CD4-positive, alpha-beta memory T cell (primary cell): ENCODE measurements at places on chromosomes 12 and 14.

DNA sequence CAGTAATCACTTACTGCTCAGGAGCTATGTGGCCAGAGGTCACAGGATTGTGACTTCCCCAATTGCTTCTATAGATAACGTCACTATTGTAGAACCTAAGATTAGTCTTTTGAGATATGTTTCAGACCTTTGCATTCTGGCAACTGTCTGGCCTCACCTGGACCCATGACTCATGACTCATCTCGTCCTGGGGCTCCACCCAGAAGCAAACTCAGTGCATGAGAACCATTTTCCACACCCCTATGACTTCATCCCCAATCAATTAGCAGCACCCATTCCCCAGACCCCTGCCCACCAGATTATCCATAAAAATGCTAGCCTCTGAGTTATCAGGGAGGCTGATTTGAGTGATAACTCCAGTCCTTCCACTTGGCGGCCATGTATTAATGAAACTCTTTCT, 186.9 kb downstream of the EMP1 start:
- DNase-seq: no peak

- no peak for DNase-seq
Observed at GRCh38 chr14:35254736-35255135, 37.4 kb upstream of the PSMA6 start.

DNA sequence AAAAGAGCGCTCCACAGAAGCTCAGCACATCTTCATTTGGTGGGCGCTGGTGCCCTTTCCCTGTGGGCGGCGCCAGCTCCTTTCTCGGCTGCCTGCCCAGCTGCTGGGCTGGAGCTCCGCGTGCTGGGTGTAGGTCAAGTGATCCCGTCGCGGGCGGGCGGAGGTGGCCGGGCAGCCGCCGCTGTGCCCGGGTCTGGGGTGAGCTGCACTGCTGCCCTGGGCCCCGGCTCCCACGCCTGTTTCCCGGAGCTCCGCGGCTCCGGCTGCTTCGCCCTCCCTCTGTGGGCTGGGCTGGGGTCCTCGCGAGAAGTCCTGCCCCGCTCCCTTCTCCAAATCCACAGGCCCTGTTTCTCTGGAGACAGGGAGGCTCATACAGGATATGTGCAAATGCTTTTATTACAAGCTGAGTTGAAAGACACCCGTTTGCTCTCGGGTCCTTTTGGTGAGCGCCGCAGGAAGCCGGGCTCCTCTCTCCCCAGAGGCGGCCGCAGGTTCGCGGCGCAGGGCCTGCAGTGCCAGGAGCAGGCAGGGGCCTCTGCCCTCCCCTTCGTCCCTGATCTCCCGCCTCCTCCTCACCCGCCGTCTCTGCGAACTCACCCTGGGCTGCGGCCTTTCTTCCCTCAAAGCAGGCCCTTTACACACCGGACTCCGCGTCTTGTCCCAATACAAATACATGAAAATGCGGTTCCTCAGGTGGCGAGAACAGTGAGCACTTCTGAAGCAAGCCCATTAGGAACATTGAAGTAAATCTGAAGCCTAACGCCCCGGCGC, 67.8 kb upstream of the CAPRIN2 start:
- DNase-seq: peak; percentile 37

- DNase-seq: no peak
Observed at GRCh38 chr14:71107921-71108320, 200.7 kb downstream of the PCNX1 start.

DNA sequence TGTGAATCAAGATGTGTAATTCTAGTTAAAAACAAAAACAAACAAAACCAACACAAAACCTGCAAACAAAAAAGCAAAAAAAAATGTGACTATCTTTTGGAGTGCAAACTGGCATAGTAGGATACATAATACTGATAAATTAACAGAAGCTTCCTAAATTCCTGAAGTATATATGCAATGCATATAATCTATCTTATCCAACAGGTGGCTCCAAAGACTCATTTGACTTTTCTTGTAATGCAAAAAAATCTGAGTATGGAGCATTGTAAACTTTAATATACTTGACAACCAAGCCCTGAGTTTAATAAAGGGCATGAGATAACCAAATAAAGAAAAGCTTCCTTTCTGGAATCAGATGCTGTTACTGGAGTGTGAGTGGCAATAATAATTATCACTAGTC, 1003.6 kb downstream of the FSCB start:
- no peak for DNase-seq

GRCh38 chr12:53376747-53377146, 3.2 kb upstream of the SP1 start:
- no peak for DNase-seq

DNA sequence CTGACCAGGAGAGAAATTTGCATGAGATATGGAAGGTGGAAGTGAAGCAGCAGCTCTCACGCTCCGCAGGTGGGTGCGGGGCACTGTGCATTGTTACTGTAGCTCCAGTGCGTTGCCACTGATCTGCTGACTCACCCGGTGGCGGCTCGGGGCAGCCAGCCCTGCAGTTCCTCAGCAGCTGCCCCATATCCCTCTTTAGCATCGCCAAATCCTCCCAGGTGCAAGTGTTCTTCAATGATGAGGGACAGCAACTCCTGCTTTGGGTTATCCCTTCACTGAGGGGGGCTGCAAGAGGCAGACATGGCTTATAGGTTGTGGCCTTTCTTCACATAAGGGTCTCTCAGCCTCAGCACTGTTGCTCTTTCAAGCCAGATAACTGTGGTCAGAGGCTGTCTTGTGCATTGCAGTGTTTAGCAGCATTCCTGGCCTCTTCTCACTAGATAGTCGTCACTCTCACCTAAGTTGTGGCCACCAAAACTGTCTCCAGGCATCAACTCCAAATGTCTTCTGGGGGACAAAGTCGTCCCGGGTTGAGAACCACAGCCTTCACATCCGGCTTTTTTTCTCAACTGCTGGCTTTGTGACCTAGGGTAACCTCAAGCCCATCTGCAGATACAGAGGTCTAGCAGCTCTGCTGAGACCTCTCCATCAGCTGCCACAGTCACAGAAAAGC, 180.8 kb downstream of the EFCAB11 start:
- peak; percentile 54 for DNase-seq

DNA sequence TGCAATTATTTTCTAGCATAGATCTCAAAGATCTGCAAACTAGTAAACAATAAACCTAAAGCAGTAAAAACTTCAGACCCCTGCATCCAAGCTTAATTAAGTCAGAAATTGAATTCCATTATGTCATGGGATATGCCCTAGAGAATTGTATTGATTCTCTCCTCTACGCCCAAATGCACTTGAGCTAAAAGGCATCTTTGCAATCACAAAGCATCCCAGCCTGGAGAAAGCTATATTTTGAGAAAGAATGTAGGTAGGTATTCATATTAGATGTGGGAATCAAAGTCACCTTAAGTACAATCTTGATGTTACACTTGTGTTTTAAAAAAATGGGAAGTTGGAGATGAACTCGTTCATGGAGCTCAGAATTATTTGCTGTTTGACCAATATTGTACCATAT, 386.7 kb downstream of the ADAMTS20 start:
- no peak for DNase-seq

- DNase-seq: no peak
Observed at GRCh38 chr14:101504096-101504948, 57.0 kb upstream of the DIO3 start.

DNA sequence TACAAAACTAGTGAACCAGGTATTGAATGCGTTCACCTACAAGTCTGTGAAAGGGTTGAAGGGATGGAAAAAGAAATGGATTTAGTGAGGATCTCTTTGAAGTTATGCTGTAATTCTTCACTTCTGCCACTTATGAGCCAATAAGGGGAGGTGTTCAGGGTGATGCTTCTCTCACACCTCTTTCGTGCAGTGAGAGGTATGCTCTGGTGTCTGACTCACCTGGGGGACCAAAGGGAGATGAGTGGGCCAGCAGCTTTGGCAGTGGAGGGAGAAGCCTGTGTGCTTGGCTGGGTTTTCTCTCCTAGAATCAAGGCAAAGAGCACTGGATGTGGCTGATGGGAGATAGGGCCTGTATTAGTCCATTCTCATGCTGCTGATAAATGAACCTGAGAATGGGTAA, 45.4 kb downstream of the E2F7 start:
- no peak for DNase-seq

- no peak for DNase-seq
Observed at GRCh38 chr14:74858022-74858421, 17.9 kb downstream of the PROX2 start.
